Epithelial cell of umbilical artery (primary cell): ENCODE measurements at places on chromosomes 7 and 10. TPM values are rescaled to one million over a fixed set of nuclear protein-coding genes. Genes with fewer than 3 reads are reported as not detected.

Gene ASB4
- total RNA-seq, result not detected in 2 replicates

Gene CAV1
- total RNA-seq, result 772 and 1,370 TPM in 2 replicates

Gene OR6B1
- total RNA-seq, result not detected in 2 replicates

Gene INA
- total RNA-seq, result under 0.01 and 0.15 TPM in 2 replicates

Gene C10orf53
- not detected in 2 replicates for total RNA-seq

Gene RNF32
- total RNA-seq, result 0.15 and 0.32 TPM in 2 replicates

Gene P4HA1
- 111 and 138 TPM in 2 replicates for total RNA-seq

Gene ARHGAP19
- 10.6 and 12.3 TPM in 2 replicates for total RNA-seq

Gene GBX1
- total RNA-seq, result not detected in 2 replicates

Gene SORCS1
- not detected in 2 replicates for total RNA-seq

Gene HOXA7
- total RNA-seq, result 1.4 and 1.9 TPM in 2 replicates

Gene EVX1
- not detected in 2 replicates for total RNA-seq

Gene IL15RA
- total RNA-seq, result 10.7 and 12.3 TPM in 2 replicates

Gene PPP1R3C
- 1.9 and 5.9 TPM in 2 replicates for total RNA-seq

Gene SAP25
- total RNA-seq, result not detected in 2 replicates

Gene TMEM236
- under 0.01 and 0.15 TPM in 2 replicates for total RNA-seq

Gene PNLIPRP2
- total RNA-seq, result not detected in 2 replicates

Gene STEAP1B
- 51.3 and 124 TPM in 2 replicates for total RNA-seq

Gene CTAGE8
- 0.15 and 0.65 TPM in 2 replicates for total RNA-seq

Gene IDI2
- not detected in 2 replicates for total RNA-seq

Gene CACNB2
- total RNA-seq, result not detected in 2 replicates

Gene BHLHA15
- total RNA-seq, result 0.32 and 1.1 TPM in 2 replicates

Gene ASIC3
- not detected in 2 replicates for total RNA-seq

Gene ATRNL1
- total RNA-seq, result under 0.01 TPM in 1 of 2 replicates, not detected in the other

Gene ADCY1
- total RNA-seq, result 0.32 and 0.61 TPM in 2 replicates

Gene MCM10
- 13.3 and 16.0 TPM in 2 replicates for total RNA-seq

Gene PKD1L1
- 0.32 and 1.2 TPM in 2 replicates for total RNA-seq

Gene CLDN3
- total RNA-seq, result 0.30 and 0.32 TPM in 2 replicates

Gene TLX1
- 0.15 TPM in 1 of 2 replicates, not detected in the other for total RNA-seq

Gene LRIT1
- total RNA-seq, result not detected in 2 replicates

Gene WEE2
- not detected in 2 replicates for total RNA-seq

Gene LBX1
- total RNA-seq, result not detected in 2 replicates

Gene TMEM178B
- total RNA-seq, result not detected in 2 replicates

Gene NEUROG3
- total RNA-seq, result not detected in 2 replicates

Gene GALNT17
- total RNA-seq, result not detected in 2 replicates

Gene HECTD2
- total RNA-seq, result 3.9 and 7.3 TPM in 2 replicates

Gene GPRIN2
- not detected in 2 replicates for total RNA-seq
